ENCODE measurements at places on chromosomes 7 and 10.

DNA sequence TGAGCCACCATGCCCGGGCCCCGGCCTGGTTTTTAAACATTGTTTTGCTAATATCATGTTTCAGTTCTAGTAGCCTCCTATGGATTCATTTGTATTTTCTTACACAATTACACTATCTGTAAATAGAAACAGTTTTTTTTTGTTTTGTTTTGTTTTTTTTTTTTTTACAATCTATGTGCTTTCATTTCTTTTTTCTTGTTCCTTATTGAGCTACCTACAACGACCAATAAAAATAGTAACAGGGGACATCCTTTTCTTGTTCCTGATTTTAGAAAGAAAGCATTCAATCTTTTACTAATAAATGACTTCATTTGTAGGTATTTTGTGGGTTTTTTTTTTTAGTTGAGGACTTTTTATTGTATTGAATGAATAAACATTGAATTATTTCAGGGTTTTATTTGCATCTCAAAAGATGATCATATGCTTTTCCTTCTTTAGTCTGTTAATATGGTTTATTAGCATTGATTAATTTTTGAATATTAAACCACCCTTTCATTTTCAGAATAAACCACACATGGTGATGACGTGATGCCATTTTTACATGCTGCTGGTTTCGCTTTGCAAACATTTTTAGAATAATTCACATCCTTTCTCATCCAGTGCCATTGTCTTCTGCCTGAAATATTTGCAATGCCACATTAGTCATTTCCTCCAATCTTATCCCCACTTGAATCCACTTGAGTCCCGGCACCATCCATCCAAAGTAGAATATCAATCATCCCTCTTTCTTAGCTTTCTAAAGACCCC is 18.1 kb upstream of the AKR1E2 start:
- no peak for DNase-seq

DNA sequence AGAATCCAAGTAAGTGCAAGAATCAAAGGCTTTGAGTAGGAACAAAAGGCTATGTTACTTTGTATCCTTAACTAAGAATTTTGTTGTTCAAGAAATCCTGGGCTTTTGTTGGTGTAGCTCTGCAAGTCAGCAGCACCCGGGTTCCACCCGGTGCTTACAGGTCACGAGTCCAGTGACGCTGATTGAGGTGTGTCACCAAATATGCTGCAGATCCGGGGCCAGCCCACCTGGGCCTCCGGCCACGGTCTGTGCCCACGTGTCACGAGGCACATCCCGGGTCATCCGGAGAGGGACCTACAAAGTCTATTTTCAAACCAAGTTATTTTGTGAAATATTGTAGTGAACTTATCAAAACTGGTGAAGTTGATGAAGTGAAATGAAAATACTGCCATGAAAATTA is 103.1 kb downstream of the MGMT start:
- no peak for DNase-seq

DNA sequence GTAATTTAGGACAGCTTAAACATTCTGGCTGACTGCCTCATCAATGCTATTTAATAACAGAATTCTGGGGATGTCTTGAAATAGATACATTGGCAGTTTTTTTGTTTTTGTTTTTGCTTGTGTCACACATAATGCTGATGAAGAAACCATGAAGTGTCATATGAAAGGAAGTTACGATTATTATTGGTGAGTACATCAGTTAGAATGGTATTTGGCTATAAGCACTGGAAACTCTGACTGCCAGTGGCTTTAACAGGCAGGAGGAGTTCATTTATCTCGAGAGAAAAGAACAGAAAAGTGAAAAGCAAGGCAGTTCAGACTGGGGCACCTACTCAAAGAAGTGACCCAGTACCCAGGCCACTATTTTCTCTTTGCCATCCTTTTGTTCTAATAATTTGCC is 18.1 kb downstream of the LSM8 start:
- no peak for DNase-seq

DNA sequence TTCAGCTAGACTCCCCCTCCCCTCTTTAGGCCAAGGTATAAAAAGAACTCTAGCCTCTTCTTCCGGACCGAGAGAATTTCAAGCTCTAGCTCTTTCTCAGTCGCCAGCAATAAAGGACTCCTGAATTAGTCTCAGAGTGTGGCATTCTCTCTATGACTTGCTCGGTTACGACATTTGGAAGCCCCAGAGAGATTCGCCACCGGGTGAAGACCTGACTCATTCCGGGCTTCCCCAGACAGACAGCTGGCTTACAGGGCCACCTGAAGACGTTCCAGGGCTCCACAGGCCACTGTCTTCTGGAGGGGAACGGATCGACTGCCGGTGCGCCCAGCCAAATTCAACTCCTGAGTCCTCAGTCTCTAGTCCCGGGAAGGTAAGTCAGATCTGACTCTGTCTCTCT is at the start of gene AKR1B15:
Gene AKR1B15, plus strand, starts transcription at position 234 of the 400 bp plus-strand sequence. CDS start 15,510 bp downstream, outside the sequence.
- DNase-seq = no peak

DNA sequence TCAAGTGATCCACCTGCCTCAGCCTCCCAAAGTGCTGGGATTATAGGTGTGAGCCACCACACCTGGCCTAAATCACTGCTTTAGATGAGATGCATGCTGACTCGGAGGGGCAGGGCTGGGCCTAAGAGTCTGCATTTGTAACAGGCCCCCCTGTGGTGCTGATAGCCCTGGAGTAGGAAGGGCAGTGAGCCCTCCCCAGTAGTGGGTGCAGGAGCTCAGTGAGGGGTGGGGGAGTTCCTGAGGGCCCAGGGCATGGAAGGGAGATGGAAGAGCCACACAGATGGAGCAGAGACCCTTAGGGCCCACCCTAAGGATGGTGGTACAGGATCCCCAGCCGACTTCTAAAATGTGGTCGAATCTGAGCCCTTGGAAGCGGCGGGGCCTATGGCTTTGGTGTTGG is 131.7 kb upstream of the PPIF start:
- no peak for DNase-seq

GRCh38 chr10:123588386-123588914 is 77.7 kb upstream of the GPR26 start:
- no peak for DNase-seq

- no peak for DNase-seq
These were observed 165.5 kb downstream of the MDFIC start for GRCh38 chr7:115087437-115087836.

DNA sequence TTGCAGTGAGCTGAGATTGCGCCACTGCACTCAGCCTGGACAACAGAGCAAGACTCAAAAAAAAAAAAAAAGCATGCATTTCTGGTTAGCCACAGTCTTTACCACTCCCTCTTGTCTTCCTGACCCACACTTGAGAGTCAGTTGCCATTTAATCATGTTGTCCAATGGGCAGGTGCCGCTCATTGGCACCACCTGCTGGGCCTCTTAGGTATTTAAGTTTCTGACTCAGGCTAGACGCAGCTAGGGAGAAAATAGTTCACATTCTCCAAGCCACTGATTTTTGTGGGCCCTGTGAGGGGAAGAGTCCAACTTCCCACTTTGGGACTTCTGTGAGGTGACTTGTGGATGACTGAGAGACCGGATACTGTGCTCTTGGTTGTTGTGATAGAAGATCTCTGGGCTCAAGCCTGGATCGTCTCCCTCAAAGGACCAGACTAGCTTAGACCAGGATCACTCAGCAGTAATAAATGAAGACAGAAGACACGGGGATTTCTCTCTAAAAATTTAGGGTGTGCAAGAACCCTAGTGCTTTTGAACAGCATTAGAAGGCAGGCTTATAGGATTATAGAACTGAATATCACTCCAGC is 26.8 kb upstream of the SORCS3 start:
- DNase-seq = no peak

GRCh38 chr7:28512668-28513440 is 100.5 kb downstream of the CREB5 start:
- DNase-seq = no peak

GRCh38 chr10:124646483-124647352 is 97.5 kb downstream of the FAM53B start:
- no peak for DNase-seq

GRCh38 chr7:123673752-123674398 is 18.2 kb downstream of the LMOD2 start:
- DNase-seq = no peak

GRCh38 chr7:105132335-105132734 is 118.3 kb downstream of the KMT2E start:
- no peak for DNase-seq

- peak; percentile 16 for DNase-seq
These were observed 47.9 kb upstream of the NPFFR1 start for GRCh38 chr10:70331486-70332268.

- no peak for DNase-seq
These were observed 124.7 kb downstream of the GRM3 start for GRCh38 chr7:86768394-86768793.

- DNase-seq = no peak
These were observed 104.1 kb downstream of the DOCK1 start for GRCh38 chr10:127009366-127009765.

DNA sequence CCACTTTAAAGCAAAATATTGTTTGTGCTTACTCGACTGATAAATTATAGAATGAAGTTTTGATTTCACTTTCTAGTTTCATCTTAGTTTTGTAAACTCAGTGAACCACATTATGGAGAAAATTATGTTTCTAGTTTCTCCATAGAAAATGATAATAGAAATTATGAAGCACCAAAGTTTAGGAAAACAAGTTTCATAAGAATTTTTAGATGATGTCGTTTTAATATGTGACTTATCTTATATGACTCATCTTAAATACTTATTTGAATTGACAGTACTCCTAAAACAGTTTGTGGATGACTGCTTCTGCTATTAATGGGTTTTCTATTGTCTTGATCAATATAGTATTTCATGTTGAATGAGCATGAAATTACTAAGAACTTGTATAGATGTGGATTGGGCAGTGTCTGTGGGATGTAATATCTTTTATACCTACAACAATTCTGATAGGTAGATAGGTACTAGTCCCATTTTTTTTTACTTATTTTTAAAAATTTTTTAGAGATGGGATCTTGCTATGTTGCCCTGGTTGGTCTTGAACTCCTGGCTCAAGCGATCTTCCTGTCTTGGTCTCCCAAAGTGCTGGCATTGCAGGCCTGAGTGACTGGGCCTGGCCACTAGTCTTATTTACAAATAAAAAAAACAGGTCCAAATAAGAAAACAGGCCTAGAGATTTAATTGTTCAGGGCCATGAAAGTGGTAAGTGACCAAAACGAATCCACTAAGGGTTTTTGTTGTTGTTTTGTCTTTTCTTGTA is 3.7 kb downstream of the HBP1 start:
- no peak for DNase-seq

- no peak for DNase-seq
These were observed 136.3 kb upstream of the PDE1C start for GRCh38 chr7:32206488-32206887.

GRCh38 chr7:87218796-87219544 is 562 bp downstream of the TMEM243 start:
- DNase-seq = peak; percentile 31

DNA sequence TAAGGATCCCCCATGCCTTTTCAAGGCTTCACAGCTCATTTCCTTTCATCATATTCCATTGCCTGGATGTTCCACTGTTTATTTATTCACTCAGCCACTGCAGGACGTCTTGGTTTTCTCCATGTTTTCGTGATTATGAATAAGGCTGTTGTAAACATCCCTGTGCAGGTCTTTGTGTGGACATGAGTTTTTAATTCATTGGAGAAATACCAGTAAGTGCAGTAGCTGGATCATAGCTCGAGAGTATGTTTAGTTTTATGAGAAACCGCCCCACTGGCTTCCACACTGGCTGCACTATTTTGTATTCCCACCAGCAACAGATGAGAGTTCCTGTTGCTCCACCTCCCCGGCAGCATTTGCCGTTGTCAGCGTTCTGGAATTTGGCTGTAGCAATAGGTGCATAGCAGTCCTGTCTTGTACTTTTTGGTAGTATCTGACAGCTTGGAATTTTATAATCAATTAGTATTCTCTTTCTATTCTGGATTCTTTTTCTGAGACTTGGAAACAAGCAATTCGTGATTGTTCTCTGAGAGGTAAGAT is 269.9 kb upstream of the PITRM1 start:
- no peak for DNase-seq

DNA sequence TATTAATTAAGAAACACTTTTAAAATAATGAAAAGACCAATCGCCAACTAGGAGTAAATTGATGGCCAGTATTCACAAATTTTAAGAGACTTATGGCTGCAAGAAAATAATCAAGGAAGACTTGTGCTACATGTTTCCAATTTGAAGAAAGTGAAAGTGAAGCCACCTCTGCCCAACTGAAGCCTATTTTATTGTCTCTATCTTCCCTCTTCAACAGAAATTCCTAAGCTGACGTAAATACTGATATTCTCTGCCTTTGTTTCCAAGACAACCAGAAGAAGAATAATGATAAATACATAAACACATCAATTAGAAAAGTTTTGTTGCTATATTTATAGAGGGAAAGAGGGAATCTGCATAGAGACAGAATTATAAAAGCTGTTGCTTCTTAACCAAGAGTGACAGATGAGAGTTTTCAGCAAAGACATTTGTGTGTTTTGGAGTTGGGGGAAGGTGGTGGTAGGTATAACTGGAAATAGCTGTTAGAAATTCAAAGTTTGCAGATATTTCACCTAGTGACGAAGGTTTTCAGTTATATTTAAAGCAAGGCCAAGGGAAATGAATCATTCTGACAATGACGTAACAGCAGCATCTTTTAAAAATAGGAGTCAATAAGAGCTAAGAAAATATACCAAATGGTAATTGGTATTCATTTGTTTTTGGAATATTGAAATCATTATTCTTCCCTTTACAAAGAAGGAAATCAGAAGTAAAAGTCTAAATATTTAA is 576.6 kb upstream of the SORCS1 start:
- no peak for DNase-seq

- no peak for DNase-seq
These were observed 36.8 kb upstream of the BAMBI start for GRCh38 chr10:28640551-28640950.

DNA sequence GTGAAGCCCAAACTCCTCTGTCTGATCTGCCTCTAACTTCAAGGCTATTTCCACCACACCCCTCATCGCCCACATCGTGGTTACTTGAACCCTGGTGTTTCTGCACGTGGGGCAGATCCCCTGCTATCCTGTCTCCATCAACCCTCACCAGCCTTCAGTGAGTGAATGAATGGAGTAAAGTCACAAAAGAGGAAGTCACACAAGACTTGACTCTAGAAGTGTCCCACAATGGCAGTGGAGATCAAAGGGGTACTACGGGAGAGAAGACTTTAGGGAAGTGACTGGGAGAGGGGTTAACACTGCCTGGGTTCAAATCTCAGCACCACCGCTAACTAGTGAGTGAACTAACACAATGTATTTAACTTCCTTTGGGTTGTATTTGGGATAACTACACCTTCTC is 85.9 kb downstream of the COBL start:
- no peak for DNase-seq

GRCh38 chr10:1465418-1465911 is 271.9 kb downstream of the ADARB2 start:
- no peak for DNase-seq

Measured in amygdala (tissue), 56 donors.